Activated CD4-positive, alpha-beta memory T cell treated with anti-CD3 and anti-CD28 coated beads for 36 hours (primary cell): ENCODE measurements at places on chromosomes 7 and 10.

GRCh38 chr10:104925232-104925851 lies 284.3 kb downstream of the SORCS3 start:
- DNase-seq, result peak; percentile 31
- H3K4me3 ChIP-seq, result no peak overlapping the region
- H3K36me3 ChIP-seq, result no peaks in the 10 kb centered on the region

DNA sequence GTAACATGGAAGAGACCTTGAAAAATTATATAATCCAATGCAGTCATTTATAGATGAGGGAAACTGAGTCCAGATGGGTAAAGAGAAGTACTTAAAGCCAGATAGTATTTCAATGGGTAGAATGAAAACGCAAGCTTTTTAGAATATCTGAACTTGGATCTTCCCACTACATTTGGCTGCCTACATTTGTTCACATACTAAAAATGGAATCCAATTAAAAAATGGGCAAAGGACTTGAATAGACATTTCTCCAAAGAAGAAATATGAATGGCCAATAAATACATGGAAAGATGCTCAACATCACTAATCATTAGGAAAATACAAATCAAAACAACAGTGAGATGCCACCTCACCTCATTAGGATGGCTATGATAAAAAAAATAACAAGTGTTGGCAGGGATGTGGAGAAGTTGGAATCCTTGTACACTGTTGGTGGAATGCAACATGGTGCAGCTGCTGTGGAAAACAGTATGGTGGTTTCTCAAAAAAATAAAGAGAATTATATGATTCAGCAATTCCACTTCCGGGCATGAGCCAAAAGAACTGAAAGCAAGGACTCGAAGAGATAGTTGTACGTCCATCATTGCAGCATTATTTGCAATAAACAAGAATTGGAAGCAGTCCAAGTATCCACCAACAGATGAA lies 188.0 kb downstream of the FRMD4A start:
- no peak overlapping the region for H3K27ac ChIP-seq
- H3K27me3 ChIP-seq, result peaks cover 31% of the 10 kb centered on the region
- no peak for DNase-seq
- no peaks in the 10 kb centered on the region for H3K36me3 ChIP-seq
- no peak overlapping the region for H3K4me3 ChIP-seq

DNA sequence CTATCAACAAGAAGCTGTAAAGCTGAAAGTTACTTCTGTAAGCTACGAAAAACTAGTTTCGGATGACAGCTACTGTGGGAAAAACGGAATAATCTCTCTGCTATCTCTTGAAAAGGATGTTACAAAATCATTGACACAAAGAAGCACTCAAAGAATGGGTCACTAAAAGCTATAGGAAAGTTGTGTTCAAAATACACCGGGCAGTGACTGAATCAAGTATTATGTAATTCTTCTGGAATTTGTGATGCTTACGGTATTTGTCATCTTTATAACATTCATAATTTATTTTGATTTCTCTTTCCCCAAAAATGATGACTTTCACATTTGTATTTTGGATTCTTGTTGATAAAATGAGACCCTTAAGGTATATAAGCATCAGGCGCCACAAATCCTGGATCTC lies 112.1 kb upstream of the KLF6 start:
- no peaks in the 10 kb centered on the region for H3K36me3 ChIP-seq
- no peaks in the 10 kb centered on the region for H3K27me3 ChIP-seq
- no peak overlapping the region for H3K4me3 ChIP-seq
- no peak overlapping the region for H3K27ac ChIP-seq
- DNase-seq, result no peak

- H3K27me3 ChIP-seq, result no peaks in the 10 kb centered on the region
- H3K4me3 ChIP-seq, result no peak overlapping the region
- H3K36me3 ChIP-seq, result no peaks in the 10 kb centered on the region
Measured at GRCh38 chr10:116014871-116015582, 258.0 kb downstream of the GFRA1 start.

GRCh38 chr10:88314362-88314761 lies 268.8 kb downstream of the RNLS start:
- no peaks in the 10 kb centered on the region for H3K27me3 ChIP-seq
- no peak for DNase-seq
- H3K4me3 ChIP-seq, result no peak overlapping the region
- no peaks in the 10 kb centered on the region for H3K4me1 ChIP-seq
- peaks cover 3% of the 10 kb centered on the region for H3K36me3 ChIP-seq
- no peak overlapping the region for H3K27ac ChIP-seq

GRCh38 chr10:25974897-25975459 lies 40.9 kb downstream of the MYO3A start:
- H3K4me1 ChIP-seq, result no peaks in the 10 kb centered on the region
- DNase-seq, result no peak
- no peaks in the 10 kb centered on the region for H3K36me3 ChIP-seq
- H3K27ac ChIP-seq, result no peak overlapping the region
- H3K4me3 ChIP-seq, result no peak overlapping the region
- peaks cover 3% of the 10 kb centered on the region for H3K27me3 ChIP-seq

DNA sequence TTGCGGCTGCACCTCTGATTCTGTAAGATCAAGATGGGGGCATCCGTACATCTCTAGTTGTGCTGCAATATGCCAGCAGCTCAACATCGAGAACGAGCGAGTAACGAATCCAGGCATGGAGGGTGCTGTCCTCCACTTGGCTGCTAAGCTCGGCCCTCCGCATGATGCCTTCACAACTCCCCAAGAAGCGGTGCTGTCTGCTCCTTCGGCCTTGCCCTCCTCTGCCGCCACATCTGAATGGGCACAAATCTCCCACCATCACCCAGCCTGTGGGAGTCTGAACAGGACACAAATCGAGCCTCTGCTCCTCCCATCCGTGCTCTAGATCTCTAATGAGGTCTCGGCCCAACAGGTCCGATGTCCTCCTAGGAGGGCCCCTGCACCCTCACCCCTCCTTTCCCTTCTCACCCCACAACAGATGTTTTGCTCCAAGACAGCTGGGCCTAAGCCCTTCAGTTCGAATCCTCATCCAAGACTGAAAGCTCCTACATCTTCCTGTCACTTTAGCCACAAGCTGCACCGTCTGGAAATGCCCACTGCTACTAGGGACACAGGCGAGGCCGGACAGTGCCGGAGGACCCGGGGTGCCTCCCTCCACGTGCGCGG lies 86.7 kb downstream of the ZNF33B start:
- peak overlapping the region; percentile 87 for H3K27ac ChIP-seq
- no peaks in the 10 kb centered on the region for H3K27me3 ChIP-seq
- H3K36me3 ChIP-seq, result peaks cover 40% of the 10 kb centered on the region
- peaks cover 41% of the 10 kb centered on the region for H3K4me1 ChIP-seq
- DNase-seq, result no peak

DNA sequence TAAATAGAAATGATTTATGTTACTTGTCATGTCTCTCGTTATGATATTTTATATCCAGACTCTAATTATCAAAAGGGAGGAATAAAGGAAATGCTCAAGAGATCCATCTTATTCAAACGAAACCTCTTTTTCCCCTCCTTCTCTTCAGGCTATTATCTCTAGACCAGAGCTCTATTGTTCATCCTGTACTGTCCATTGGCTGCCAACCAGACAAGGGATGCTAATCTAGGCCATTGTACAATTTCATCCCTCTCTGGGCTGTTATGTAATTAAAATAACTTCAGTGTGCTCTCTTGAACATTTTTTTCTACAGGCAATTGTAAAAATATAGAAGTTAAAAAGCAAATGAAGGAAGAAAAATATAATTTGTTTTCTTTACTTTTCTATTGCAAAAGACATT lies 220.4 kb downstream of the HDAC9 start:
- no peaks in the 10 kb centered on the region for H3K27me3 ChIP-seq
- no peak for DNase-seq
- no peaks in the 10 kb centered on the region for H3K36me3 ChIP-seq
- no peaks in the 10 kb centered on the region for H3K4me1 ChIP-seq
- no peak overlapping the region for H3K4me3 ChIP-seq

DNA sequence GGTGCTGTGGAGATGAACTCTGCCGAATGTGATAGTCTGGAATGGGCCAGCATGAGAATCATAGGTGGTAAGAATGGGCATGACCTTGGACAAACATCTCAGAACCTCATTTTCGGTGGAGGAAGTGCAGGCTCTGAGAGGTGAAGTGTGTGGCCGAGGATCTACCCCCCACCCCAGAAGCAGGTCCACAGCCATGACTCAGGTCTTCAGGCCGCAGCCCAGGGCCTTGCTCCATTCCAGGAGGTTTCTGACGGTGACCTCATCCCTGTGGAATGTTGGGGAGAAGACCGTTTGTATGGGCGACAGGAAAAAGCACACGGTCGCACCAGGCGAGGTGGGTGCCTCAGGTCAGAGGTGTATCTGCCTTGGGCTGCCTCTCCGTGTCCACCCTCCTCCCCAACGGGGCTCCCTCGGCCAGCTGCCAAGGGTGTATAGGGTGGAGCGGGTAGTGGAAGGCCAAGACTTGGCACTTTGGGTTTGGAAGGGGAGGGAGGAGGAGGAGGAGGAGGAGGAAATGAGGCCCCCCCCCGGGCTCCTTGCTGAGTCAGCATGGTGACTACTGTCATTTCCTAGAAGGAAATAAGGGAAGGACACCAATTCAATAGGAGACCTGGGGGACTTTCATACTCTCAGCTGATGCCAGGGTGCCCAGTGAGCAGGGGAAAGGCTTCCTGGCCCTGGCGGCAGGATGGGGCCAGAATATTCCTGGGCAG lies 168.0 kb upstream of the RHEB start:
- no peak for DNase-seq
- H3K4me3 ChIP-seq, result no peak overlapping the region
- no peaks in the 10 kb centered on the region for H3K4me1 ChIP-seq
- H3K27ac ChIP-seq, result no peak overlapping the region

DNA sequence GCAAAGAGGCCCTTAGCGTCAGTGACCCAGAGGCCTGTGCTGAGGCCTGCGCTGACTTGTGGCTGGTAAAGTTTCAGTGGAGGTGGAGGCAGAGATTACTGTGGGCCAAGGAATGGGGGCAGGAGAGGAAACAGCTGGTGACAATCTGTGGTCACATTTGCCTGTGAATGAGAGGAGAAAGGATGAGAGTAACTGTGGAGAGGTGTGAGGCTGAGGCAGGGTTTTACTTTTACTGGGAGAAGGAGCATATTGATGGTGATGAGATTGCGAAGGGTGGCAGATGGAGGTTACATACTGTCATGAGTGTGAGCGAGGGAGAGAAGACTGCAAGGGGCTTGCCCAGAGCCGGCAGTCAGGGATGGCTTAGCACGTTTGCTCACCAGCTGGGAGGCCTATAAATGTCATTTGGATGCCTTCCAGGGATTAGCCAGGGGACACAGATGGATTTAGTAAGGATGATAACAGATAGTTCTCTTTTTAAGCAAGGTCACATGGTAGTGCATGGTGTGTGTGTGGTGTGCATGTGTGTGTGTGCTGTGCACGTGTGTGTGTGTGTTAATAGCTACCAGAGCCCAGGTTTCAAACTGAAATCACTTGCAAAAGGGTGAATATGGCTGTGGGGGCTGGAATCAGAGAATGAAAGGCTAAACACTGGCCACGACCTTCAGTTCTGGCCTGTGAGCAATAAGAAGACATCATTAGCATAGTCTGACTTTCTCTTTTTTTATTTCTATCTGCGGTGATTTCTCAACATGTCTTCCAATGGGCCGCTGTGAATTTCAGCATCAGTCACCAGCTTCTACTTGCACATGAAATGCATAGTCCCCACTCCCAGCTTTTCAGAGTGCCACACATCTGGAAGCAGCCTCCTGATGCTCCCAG lies 291.5 kb upstream of the ZNF32 start:
- no peak overlapping the region for H3K4me3 ChIP-seq
- no peaks in the 10 kb centered on the region for H3K36me3 ChIP-seq
- H3K4me1 ChIP-seq, result peaks cover 5% of the 10 kb centered on the region
- no peak for DNase-seq
- H3K27me3 ChIP-seq, result peaks cover 5% of the 10 kb centered on the region

DNA sequence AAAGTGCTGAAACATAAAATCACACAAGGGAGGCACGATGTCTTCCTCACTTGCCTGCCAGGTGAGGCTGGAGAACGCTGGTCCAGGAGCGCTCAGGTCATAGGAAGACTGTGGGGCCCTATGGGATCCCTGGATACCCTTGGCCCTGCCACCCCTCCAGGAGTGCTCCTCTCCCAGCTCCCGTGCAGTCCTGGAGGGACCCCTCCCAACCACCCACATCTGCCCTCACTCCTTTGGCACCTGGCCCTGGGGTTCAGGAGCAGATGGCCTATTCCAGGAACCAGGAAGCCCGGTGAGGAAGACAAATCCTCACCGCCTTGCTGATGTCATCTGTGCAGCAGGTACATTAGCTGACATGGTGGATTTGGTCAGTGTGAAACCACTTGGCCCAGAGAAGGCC lies 3.7 kb upstream of the CXCL12 start:
- no peaks in the 10 kb centered on the region for H3K36me3 ChIP-seq
- H3K27ac ChIP-seq, result no peak overlapping the region
- no peak overlapping the region for H3K4me3 ChIP-seq
- no peak for DNase-seq
- H3K27me3 ChIP-seq, result peaks cover 31% of the 10 kb centered on the region

DNA sequence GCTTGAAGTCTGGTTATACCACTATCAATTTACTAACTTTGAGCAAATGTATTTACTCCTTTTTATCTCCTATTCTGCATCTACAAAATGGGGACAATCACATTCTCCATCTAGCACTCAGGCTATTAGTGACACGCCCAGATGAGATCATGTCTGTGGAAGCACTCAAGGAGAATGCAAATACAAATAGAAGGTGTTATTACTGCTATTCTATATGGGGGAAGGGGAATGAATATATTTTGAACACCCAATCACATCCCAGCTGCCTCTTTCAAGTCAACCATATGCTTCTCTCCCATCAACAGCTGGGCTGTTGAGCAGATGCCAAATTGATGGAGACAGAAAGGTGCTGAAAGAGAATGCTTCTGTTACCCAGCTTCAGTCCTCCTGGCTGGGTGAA lies 23.5 kb downstream of the SGMS1 start:
- no peak for DNase-seq
- no peaks in the 10 kb centered on the region for H3K27me3 ChIP-seq
- peaks cover 45% of the 10 kb centered on the region for H3K4me1 ChIP-seq
- H3K36me3 ChIP-seq, result no peaks in the 10 kb centered on the region
- no peak overlapping the region for H3K27ac ChIP-seq
